ENCODE measurements at places on chromosomes 7 and 10.

GRCh38 chr10:109187677-109188076 lies 735.6 kb downstream of the XPNPEP1 start:
- no peak for DNase-seq

GRCh38 chr10:61486251-61486650 lies 33.1 kb upstream of the TMEM26 start:
- DNase-seq: no peak

DNA sequence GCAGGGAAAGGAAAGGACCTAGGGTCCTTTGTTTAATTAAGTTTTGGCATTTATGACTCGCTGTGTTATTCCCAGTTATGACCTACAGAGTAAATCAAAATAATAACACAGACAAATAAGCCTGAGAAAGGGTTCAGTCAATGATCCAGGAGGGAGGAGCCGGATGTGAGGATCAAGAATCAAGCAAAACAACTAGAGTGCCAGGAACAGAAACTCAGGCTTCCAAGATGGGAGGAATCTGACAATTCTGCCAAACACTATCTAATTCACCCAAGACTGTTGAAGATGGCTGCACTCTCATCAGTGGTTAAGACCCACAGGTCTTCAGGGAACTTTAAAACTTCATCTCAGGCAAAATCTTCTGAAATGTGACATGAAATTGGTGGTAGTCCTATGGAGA lies 50.3 kb upstream of the PIP4K2A start:
- DNase-seq: no peak

DNA sequence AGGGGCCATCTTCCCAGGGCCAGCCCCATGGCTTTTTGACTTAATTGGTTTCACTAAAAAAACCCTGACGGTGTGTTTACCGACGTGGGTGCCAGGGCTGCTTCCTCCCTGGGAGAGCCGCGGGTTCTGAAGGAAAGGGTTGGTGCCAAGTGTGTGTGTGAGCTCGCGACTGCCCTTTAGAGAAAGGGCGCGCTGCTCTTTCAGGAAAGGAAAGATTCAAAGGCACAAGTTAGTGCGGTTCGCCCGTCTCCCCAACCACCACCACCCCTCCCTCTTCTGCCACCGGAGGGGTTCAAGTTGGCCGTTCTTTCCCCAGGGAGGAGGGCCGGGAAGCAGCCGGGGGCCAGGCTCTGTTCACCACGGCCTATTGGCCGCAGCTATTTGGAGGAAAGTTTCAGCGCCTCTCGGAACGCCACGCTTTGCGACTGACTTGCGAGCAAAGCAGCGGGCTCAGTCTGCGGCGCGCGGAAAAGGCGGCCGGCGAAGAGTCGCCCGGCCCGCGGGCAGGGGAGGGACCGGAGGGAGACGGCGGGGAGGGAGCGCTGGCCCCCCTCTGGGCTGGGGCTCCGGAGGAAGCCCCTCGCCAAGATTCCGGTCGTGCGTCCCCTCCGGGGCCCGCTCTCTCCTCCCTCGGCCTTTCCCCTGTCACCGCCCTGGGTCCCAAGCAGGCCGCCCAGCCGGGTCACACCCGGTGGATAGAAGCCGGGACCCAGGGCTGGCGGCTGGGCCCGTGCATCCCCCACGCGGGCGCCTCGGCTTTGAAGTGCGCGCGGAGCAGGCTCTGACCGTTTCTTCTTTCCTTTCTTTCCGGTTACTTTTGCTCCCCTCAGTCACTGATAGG lies 165.9 kb upstream of the PPP1R3A start:
- peak; percentile 36 for DNase-seq

DNA sequence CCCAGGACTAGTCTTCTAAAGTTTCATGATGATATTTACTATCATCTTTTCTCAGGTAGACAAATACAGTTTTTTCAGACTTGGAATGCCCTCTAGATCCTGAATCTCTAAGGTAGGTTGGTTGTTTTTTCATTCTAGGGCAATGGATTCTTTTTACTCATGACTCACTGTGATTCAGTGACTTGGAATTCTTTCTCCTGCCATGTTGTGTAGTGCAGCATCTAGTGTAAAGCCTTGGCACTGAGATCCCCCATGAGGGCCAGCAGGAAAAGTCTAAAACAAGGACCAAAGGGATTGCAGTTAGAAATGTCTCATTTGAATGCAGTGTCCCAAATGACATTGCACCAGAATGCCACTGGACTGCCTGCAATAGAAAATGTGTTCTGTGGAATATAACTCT lies 430.4 kb downstream of the NEBL start:
- DNase-seq: no peak

GRCh38 chr7:24108906-24109376 lies 175.0 kb upstream of the NPY start:
- DNase-seq: no peak

DNA sequence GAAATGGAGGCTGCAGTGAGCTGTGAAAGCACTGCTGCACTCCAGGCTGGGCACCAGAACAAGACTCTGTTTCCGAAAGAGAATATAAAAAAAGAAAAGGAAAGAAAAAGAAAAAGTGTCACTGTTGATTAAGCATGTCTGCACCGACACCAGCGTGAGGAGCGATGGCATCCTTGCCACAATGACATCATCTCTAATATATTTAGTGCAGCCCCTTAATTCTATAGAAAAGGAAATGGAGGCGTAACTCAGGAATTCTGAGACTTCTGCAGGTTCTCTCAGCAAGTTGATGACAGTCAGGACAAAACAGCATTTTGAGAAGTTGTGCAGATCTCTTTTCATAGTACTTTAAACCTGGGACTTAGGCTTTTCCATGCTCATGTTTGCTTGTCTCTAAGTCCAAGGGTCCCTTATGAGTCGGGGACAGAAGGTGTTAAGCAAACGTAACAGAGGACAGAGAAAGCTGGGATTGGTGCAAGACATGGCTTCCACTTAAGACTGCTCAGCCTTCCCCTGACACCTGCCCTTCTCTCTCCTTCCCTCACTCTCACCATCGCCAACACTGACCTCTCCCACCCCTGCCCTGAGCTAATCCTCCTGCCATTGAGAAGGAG lies 16.9 kb upstream of the ANKRD1 start:
- DNase-seq: no peak

DNA sequence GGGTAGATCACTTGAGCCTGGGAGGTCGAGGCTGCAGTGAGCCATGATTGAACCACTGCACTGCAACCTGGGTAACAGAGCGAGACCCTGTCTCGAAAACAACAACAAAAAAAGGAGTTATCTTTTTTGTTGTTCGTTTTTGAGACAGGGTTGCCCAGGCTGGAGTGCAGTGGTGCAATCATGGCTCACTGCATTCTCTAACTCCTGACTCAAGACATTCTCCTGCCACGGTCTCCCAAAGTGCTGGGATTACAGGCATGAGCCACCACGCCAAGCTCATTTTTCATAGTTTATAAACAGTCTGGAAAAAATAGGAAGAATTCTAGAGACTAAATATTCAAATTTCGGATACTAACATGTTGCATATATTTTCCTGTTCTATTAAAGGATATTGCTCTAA lies 29.4 kb downstream of the SFXN4 start:
- DNase-seq: no peak

GRCh38 chr7:30904561-30904960 lies 7.1 kb upstream of the AQP1 start:
- DNase-seq: no peak

GRCh38 chr10:48450741-48451466 lies 144.4 kb downstream of the MAPK8 start:
- no peak for DNase-seq

DNA sequence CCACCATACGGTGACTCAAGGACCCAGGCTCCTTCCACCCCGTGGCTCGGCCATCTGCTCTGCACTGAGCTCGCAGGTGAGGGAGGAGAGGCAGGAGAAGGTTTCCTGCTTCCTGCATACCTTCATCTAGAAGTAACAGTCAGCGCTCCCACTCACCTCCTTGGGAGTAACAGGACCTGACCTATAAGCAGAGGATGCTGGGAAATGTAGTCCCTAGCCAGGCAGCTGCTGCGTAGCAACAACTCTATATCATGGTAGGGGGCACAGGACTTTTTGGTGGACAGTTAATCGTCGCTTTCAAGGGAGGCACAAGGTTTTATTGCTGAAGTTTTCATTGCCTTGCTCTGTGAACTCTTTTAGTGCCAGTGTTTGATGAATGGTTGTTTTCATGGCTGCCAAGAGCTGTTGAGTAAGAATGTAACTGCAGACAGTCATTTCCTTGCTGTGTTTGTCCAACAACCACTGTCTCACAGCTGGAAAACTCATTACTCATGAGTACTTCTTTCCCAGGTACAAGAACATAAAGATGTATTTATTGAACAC lies 10.2 kb upstream of the ZFYVE27 start:
- DNase-seq: no peak

GRCh38 chr7:101399759-101400158 lies 37.1 kb downstream of the COL26A1 start:
- no peak for DNase-seq

DNA sequence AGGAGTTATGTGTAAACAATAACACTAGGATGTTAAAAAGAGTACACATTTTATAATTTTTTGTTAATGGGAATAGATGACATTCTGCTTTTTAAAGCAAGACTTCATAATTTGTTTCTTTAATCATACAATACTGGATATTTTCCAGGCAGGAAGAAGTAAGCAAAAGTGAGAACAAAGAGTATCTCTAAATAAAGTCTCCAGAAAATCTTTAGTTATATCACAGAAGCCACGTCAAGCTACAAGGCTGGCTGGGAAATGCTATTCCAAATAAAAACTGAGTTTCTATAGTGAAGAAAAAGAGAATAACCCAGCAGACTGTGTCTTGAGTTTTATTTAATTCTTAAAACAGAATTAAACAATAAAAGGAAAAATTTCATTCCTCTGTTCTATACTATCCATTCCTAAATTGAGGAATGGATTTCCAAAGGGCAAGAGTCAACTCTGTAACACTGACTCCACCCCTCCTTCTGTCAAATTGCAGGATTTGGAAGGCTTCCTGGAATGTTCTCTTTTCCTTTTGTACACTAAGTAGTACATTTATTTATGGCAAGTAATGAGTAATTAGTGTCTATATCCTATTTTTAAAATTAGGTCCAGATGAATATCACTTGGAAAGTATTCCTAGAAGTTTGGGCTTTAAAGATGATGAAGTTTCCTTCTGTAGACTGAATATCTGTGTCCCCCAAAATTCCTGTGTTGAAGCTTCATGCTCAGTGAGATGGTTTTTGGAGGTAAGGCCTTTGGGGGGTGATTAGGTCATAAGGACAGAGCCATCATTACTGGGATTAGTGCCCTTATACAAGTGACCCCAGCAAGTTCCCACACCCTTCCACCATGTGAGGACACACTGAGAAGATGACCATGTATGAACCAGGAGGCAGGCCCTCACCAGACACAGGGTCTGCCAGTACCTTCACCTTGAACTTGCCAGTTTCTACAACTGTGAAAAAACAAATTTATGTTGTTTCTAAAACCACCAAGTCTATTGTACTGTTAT lies 290.9 kb downstream of the CRPPA start:
- no peak for DNase-seq

DNA sequence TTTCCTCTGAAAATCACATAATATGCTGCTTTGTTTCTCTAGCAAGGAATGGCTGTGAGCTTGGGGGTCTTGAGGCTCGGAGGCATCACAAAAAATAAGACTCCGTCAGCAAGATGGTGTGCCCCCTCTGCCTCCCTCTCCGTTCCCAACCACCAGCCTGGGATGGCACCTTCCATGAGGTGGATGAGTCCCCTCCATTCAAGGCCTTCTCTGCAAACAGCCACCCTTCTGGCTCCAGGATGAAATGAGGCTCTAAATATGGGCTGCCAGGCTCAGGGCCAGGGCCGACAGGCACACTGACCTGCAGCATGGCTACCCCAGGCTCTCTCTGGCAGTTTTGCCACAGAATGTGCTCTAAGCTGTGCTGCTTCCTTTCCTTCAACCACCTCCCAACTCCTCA lies 521.5 kb downstream of the PTPRN2 start:
- DNase-seq: no peak

DNA sequence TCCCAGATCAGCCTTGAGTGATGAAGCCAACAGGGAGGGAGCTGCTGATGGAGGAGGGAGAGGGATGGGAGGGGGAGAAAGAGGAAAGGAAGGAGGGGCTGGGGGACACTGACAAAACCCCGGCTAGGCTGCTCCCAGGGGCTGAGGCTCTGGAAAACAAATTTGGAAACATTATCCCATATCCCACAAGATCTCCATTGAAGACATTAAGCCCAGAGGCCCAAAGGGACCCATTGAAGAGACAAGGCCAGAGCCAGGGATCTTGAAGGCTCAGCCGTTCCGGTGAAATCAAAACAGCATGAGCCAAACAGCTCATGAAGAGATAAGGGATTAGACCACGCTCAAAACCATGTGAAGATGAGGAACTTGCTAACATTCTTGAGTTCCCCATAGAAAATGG lies 184.3 kb upstream of the ITGB1 start:
- DNase-seq: peak; percentile 38

- no peak for DNase-seq
Observed at GRCh38 chr7:38321515-38321944, 48.1 kb upstream of the TARP start.

DNA sequence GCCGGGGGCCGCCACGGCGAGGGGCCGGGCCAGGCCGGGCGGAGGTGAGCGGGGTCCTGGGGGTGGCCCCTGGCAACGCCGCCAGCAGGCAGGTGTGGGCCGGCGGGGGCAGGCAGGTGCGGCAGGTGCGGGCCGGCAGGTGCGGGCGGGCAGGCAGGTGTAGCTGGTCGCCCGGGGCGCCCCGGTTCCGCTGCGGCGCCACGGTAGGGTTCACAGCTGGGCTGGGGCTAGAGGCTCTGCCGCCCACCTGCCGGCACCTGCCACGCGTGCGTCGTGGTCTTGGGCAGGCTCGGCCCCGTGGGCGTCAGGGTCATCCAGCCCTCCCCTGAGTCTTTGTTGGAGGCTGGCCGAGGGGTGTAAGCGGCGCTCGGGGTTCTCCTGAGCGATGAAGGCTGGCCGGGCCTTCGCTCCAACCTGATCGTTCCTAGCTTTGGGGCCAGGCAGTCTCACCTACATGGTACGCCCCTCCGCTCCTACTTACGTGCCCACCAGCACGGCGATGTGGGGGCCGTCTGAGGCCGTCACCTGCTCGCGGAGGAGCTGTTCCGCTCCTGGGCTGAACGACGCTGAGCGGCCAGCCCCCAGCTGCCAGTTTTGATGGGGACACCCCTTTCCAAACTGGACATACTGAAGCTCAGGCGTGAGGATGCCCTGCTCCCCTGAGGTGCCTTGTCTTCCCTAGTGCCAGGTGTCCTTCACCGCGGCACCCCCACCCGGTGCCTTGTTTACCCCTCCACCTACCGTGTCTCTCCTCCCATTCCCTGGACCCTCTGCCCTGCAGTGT lies 493 bp downstream of the ZMIZ2 start:
- DNase-seq: peak; percentile 29

- DNase-seq: no peak
Observed at GRCh38 chr7:123944395-123944794, 19.4 kb downstream of the SPAM1 start.

GRCh38 chr7:114929570-114929969 lies 7.7 kb downstream of the MDFIC start:
- no peak for DNase-seq

DNA sequence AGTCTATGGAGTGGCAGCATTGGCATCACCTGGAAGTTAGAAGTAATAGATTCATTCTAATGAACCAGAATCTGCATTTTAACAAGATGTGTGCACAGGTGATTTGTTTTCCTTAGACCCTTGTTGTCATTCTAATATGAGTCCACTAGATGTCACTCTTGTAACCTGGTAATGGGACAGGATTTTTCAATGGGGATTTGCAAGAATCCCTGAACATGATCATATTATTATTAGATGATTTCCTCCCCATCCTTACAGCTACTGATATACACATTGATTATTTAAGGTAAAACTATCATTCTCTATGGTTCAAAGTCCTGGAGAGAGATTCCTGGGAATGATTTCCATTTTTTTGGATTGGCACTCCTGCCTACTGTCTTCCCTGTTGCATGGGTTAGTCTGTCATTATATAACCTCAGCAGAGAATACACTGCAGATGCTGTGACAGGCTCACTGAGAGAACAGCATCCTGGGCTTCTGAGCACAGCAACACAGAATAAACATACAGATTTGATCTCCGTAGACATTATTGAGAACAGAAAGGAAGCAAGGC lies 194.9 kb downstream of the SUGCT start:
- DNase-seq: peak; percentile 73

Data from hematopoietic multipotent progenitor cell treated with erythropoietin and hydrocortisone succinate and interleukin-3 and kit ligand, for 4 days (in vitro differentiated cells).